ENCODE measurements at places on chromosomes 3 and 15.

DNA sequence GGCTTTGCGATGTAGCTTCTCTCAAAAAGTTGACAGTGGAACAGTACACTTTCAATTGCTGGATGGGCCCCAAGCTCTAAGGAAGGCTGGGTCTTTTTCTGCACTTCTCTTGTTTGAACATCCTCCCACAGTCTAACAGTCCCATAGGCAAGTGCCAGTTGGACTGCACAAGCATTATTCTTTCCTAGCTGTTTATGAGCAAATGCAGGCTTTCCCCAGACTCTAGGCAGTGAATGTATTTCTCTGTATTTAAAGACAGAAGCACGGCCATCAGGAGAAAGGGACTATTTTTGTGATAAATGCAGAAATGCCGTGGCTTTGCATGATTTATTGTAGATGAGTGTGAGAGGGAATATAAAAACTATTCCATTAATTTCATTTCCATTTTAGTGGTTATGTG is 539.3 kb upstream of the LMCD1 start:
- no peak for DNase-seq

DNA sequence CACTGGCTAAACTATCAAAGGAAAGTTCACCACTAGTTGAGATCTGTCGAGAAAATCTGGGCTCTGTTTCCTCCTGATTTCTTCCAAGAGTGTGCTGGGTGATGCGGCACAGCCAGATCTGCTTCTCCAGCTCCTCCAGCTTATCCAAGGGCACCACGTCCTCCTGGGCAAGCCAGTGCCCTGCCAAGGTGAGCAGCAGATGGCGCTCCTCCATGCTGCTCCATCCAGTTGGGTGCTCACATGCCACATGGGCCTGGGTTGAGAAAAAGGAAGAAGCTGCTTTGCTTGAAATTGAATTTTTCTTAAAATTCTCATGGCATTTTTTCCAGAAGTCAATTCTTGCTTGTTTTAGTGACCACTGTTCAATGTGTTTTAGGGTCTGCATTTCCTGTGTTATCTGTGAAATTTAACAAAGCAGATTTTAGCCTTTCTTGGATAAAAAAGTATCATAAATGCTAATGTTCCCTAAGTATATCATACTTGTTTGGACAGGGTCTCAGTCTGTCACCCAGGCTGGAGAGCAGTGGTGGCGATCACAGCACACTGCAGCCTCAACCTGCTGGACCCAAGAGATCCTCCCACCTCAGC is 47.3 kb downstream of the EIF3J start:
- peak; percentile 62 for DNase-seq

- DNase-seq: no peak
These were observed 98.1 kb downstream of the XXYLT1 start for GRCh38 chr3:195172896-195173295.

GRCh38 chr3:153029350-153029749 is 132.7 kb upstream of the RAP2B start:
- no peak for DNase-seq

GRCh38 chr3:172869784-172870518 is 119.4 kb downstream of the ECT2 start:
- DNase-seq: no peak

DNA sequence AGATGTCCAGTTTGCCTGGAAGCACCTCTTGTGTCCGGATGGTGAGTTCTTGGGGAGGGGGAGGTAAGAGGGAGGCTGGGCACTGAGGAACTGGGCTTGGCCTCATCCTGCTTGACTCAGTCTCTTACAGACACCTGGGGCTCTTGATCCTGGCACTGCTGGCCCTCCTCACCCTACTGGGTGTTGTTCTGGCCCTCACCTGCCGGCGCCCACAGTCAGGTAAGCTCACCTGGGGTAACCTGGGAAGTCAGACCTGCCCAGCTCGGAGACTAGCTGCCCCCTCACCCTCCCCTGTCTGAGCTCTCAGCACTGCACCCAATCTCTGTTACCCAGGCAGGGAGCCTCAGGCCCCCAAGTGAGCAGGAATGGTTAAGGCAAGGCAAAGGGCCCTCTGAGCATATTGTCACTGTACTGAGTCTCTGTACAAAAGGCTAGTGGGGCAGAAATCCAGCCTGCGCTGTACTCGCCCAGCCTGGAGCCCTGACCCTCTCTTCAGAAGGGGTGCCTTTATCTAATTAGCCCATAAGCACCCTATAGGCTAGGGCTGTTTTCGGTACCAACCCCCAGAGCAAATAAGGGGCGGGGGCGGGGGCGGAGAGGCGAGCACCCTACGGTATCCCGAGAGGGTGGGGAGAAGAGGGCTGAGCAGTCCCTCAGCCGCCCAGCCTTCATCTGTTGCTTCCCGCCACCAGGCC is 2.2 kb upstream of the IL17RC start:
- DNase-seq: no peak

- no peak for DNase-seq
These were observed 109.8 kb upstream of the TSPAN3 start for GRCh38 chr15:77180757-77181156.

- DNase-seq: no peak
These were observed 349.4 kb downstream of the LRTM1 start for GRCh38 chr3:54578417-54578816.

DNA sequence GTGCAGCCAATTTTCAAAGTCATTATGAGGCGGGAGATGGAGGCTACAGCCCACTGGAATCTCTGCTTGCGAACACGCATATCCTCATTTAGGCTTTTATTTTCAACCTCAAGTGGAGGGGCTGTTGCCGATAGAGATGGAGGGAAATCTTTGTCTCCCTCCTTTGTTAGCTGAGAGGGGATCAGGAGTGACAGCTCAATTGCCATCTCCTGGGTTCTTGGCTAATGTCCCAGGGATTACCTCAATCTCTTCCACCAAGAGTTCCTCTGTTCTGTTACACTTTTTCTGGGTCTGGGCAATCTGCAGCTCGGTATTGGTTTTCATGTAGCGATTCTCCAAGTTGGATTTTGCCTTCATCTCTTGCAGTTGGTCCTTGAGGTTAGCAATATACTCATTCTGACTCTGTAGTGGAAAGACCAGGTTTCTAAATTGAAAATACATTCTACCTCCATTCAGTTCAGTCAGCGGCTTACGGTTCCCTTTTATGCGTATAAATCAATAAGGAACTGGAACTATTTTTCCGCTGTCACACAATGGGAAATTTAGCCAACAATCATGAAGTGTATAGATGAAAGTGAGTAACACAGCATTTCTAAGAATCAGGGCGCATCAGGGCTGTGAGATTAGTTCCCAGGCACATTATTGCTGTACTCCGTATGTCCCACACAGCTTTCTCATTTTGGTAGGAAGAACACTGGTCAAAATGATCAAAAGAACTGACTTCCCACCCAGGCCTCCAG is 36.2 kb upstream of the RPL35A start:
- peak; percentile 27 for DNase-seq

DNA sequence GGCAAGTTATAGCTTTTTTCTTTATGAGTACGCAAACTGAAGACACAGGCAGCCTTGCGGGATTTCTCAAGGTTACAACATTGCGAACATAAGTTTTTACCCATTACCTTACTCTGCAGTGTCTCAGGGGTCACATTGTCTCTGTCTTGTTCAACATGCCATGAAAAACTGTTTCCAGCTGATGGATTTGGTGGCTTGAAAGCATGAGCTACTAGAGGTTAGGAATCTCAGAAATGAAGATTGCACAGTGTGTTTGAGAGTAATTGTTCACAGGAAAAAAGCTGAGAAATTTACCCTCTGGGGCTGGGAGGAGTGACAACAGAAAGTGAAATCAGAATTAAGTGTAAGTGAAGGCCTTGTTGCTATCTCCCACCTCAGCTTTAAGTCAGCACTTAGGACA is 568.6 kb downstream of the TAFA4 start:
- DNase-seq: no peak

DNA sequence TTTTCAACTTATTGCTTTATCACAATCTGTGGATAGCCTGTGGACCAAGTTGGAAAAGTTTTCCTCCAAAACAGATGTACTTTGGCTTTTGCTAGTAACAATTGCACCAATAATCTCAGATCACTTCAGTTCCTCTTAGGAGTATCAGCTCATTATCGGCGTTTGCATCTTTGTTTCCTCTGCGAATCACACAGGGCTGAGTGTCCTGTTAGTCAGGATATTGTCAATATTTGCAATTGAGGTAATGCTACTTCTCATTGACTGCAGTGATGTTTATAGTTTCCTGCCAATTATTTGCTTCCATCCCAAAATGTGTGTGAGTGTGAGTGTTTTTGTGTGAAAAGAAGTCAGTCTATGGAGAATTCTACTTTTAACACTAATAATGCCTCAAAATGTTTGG is 545.0 kb downstream of the SI start:
- no peak for DNase-seq

DNA sequence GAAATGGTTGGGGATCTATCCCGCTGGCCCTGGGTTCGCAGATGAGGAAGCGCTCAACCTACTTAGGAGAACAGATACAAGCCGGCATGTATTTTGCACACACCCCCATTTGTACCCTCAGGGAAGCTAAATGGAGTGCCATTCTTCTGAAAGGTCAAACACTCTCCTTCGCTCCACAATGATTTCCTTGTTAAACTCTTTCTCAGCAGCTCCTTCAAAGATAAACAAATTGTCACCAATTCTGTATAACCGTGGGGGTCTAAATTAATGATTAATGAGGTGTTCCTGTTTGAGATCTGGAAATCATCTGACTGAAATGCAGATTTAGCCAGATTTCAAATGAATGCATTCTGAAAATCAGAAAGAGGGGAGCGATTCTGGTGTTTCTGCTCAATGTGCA is 124.0 kb downstream of the MEGF11 start:
- no peak for DNase-seq
